ENCODE measurements at places on chromosomes 11 and 22.

GRCh38 chr11:64516226-64516625 is 74.8 kb upstream of the SLC22A12 start:
- DNase-seq, result no peak

GRCh38 chr11:1150116-1150515 is 7.6 kb upstream of the MUC5AC start:
- DNase-seq, result no peak

- no peak for DNase-seq
Measured at GRCh38 chr11:65014726-65015227, 817 bp downstream of the ARL2 start.

DNA sequence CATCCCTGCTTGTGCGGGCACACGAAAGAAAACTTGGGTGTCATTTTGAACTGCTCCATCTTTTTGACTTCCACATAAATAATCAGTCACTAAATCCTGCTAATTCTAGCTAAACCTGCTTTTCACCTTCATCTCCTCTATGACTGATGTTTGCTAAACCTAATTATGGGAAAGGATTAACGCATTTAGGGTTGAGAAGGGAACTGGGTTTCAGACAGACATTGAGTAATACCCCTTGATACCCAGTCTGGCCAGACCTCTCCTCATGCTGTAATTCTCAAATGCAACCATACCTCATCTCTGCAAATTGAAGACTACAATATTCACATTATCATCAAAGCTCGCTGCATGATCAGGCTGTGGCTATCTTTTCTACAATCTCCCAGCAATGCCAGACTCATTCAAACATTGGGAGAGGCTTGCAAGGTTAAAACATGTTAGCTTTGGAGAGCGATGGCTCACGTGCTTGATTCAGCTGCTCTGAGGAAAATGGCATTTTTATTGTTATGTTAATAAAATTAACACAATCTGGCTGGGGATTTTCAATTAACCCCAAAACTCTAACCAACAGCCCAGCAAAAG is 2.4 kb downstream of the HPS4 start:
- DNase-seq, result no peak

DNA sequence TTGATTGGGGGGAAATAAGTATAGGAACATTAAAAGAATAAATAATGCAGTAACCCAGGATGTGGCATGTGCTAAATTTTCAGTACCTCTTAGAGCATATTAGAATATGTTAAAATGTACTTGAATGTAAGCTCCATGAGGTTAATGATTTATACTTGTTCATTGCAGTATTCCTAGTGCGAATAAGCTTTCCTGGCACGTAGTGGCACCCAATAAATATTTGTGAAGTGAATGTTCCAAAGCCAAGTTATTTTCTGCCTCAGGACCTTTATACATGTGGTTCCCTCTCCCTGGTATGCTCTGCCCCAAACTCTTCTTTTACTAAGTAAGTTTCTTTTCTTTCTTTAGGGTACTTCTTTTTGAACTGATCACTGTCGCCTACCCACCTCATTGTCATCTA is 118.8 kb downstream of the DBX1 start:
- no peak for DNase-seq

DNA sequence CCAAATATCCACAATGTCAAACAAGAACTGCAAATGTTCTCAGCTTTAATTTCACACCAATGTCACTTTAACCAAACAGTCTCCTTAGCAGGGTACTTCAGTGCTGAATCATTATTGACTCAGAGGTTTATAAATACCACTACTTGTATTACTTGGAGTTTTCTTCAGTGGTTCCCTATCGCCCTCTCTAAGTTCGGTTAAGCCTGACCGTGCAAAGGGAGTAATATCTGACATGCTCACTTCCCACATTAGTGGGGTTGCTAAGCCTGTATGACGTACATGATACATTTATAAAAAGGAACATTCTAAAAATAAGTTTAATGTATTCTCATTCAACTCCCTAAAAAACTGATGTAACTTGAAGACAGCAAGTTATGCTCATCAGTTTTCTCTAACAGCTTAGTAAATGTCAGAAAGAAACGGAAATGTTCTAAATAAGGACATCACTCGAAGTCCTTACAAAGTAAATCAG is 93.1 kb upstream of the ZC3H12C start:
- DNase-seq, result peak; percentile 66

DNA sequence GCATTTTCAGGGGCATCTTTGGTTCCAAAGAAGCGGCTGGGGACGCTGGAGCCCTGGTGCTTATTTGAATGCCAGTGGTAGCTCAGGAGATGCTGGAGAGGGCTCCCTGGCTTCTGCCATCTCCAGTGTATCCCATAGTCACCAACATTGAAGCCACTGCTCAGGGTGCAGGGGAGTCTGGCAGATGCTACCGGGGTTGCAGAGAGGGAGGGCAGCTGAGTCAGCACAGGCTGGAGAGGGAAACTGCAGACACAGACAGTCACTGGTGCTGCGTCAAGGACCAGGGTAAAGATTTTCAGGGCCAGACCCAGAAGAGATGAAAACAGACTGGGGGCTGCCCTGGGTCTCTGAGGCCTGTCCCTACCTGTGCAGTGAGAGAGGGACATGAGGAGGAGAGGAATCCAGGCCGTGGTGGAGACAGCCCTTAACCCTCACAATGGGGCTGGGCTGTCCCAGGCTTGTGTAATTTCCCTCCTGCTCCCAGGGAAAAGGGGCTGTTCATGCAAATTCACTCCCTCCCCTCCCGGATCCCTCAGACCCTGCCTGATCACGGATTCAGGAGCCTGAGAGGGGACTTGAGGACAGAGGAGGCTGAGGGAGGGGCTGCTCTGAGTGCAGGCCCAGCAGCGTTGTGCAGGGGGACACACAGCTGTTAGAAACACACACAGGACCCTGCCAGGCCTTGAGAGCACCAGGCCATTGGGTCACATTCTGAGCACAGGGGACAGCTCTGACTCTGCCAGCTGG is 126.9 kb upstream of the GRK3 start:
- no peak for DNase-seq

DNA sequence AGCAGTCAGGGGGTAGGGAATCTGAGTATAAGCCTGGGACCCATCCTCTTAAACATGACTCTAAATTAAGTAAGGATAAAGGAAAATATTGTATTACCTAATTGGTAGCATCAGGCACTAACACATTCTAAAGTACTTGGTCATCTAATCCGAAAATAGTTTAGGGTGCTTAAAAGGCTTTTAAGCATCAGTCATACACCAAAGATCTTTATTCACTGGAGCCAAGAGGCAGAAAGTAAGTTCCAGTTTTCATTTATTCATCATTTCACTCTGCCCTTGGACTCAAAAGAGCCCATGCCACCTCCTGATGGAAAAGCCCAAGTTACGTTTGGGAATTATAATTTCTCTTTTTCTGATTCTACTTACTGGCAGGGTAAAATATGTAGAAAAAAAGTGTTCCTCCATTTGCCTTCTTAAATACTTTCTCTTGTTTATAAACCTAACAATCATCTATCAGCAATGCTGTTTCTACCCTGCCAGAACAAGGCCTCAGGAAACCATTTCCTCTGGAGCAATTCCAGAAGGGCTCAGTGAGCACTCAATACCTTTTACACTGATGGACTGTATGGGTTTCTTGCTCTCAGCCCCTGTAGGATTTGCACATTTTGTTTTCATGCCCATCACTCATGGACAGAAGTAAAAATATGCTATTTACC is 120.1 kb upstream of the SLC5A12 start:
- no peak for DNase-seq

- peak; percentile 98 for DNase-seq
Measured at GRCh38 chr11:68890490-68891231, 13.0 kb downstream of the MRPL21 start.

GRCh38 chr11:83628622-83629355 is 342.6 kb upstream of the CCDC90B start:
- DNase-seq, result no peak

- no peak for DNase-seq
Measured at GRCh38 chr11:71102251-71102995, 150.0 kb downstream of the SHANK2 start.

Measured in SJSA1 (cell line).